ENCODE measurements at places on chromosomes 6 and 20.

GRCh38 chr6:101605874-101606273, 212.4 kb downstream of the GRIK2 start:
- no peak for DNase-seq

- no peak for DNase-seq
Measured at GRCh38 chr6:31502586-31502985, 4.6 kb downstream of the MICB start.

DNA sequence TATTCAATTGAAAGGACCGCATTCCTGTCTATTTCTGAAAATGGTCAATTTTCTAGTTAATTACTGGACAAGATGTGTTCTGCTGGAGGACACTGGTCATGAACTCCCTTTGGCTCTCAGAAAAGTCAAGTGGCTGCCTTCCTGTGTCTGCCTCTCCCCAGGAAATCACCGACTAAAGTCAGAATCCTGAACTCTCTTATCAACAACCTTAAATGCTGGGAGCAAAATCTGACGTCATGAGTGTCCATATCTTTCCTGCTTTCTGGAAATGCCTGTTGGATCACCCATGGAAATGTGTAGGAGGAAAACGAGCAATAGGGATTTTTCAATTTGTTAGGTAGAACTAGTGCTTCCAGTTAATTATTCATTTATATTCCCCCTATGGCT, 53.5 kb upstream of the PLCB1 start:
- no peak for DNase-seq

GRCh38 chr6:27800731-27801373, 111.3 kb downstream of the OR2B2 start:
- DNase-seq: no peak

GRCh38 chr6:236519-236918, 55.8 kb upstream of the DUSP22 start:
- no peak for DNase-seq

- DNase-seq: no peak
Measured at GRCh38 chr6:19167251-19167650, 669.9 kb upstream of the ID4 start.

GRCh38 chr6:44733868-44734267, 346.4 kb downstream of the CDC5L start:
- DNase-seq: no peak

DNA sequence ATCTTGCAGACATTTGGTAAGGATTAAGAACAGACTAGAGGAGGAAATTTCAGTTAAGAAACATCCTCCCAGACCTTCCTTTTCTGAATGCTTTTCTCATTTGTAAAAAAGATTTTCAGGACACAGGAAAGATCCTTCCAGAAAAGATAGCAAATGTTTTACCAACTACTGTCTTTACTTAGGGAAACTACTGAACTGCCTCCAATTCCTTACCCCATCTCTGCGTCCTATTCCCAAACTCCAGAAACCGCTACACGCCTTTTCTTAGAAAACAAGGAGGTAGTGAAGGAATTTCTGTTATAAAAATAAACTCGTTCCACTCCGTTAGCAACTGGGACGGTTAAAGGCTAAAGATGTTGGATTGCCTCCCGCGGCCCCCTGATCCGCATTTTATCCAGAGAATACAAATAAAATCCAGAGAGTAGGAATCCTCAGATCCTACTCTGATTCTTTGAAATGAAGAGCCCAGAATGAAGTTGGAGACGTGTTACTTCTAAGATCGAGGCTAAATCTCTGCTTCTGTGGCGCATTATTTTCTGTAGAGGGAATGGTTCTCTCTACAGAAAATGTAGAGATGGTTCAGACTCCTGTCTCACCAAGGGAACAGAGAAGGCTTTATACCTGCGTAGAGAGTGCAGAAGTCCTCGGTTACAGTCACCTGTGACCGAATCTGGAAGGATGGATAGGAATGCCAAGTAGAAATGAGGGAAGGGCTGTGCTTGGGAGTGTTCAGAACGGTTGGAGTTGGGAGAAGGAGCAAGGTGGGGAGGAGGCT, 133.0 kb downstream of the GPX5 start:
- DNase-seq: no peak

DNA sequence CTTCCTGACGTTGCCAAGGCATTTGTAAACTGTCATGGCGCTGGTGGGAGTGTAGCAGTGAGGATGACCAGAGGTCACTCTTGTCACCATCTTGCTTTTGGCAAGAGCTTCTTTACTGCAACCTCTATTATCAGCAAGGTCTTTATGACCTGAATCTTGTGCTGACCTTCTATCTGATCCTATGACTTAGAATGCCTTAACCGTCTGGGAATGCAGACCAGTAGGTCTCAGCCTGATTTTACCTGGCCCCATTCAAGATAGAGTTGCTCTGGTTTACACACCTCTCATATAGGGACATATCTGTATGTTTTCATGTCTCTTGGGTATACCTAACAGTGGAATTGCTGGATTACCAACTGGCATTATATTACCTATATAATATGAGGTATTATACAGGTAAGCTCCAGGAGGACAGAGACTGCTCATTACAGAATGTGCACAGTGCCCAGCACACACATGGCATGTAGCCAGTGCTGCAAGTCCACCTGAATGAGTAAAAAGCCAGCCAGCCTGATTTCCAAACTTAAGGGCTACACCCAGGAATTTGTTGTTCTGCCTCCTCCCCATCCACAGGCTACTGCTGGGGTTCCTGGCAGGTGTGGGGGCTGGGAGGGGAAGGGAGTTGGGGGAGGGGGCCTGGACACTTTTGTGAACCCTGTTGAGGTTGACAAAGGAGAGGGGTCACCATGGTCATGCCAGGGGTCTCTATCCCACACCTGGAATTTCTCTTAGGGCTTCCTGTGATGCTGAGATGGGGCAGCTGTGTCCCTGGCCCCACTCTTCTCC, 35.2 kb upstream of the BLCAP start:
- DNase-seq: no peak

- no peak for DNase-seq
Measured at GRCh38 chr20:47144463-47144862, 212.0 kb downstream of the ZMYND8 start.

- no peak for DNase-seq
Measured at GRCh38 chr20:14696478-14696877, 359.1 kb upstream of the FLRT3 start.

DNA sequence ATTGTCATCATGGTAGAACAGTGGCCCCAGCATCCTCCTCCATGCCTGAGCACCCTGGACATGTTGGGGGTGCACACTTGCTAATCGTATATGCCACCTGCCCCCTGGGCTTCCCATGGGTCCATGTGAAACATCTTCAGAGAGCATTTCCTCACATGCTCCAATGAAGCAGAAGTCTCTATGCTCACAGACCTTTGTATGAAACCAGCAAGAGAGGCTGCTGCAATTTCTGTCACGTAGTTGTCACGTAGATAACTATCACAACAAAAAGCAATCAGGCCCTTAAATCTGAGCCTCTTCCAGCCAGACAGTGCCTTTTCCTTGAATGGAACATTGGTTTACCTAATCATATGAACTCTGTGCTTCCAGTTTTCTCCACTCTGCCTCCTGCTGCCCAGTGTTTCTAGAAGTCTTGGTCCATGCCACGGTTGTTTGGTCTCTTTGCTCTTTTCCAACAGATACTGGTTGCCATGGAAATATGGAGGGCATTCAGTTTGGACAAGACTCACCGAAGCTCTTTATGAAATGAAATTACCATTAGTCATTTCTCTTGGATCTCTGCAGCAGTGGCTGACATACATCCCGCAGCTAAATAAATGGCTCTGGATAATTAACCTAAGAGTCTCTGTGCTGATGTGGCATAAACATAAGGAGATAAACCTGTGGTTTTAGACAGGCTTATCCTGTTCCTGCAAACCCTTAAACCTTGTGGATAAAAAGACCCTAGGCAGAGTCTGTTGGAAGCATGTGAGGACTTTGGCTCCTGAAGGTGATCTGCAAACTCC, 172.8 kb upstream of the SYNDIG1 start:
- DNase-seq: no peak

GRCh38 chr20:22285555-22285954, 298.8 kb downstream of the FOXA2 start:
- no peak for DNase-seq

DNA sequence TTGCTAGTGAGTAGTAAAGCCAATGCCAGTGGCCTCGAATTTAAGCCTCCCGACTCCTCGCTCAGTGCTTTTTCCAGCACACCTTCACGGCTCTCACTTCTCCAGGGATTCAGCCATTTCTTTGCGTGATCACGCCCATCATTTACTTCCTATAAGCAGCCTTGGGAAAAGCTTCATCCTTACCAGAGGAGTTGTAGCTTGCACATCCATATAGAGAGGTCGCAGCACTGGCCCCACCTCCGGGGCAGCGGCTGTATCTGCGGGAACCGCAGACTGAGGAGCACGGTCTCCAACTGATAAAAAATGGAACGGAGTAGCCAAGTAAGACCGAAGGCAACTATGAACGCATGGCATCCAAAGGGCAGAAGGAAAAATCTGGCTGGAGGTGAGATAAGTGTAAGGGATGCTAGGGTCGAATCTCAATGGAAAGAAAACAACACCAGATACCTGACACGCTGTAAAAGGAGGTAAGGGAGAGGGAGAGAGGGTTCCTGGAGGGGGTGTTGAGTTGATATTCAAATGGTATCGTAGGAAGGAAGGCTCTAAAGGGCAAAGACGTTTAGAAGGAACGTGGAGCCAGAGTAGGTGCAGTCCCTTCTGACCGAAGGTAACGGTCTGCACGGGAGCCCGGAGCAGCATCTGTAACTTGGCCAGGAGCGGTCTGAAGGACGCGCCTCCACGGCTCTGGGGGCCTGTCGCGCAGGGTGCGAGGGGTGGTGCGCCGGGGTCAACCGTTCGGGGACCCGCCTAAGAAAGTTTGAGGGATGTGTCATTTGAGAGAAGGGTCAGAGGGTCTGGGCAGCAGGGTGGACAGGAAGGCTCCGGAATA, 640 bp downstream of the NFS1 start:
- DNase-seq: no peak

GRCh38 chr20:63642527-63643247, 10.5 kb downstream of the STMN3 start:
- DNase-seq: no peak

DNA sequence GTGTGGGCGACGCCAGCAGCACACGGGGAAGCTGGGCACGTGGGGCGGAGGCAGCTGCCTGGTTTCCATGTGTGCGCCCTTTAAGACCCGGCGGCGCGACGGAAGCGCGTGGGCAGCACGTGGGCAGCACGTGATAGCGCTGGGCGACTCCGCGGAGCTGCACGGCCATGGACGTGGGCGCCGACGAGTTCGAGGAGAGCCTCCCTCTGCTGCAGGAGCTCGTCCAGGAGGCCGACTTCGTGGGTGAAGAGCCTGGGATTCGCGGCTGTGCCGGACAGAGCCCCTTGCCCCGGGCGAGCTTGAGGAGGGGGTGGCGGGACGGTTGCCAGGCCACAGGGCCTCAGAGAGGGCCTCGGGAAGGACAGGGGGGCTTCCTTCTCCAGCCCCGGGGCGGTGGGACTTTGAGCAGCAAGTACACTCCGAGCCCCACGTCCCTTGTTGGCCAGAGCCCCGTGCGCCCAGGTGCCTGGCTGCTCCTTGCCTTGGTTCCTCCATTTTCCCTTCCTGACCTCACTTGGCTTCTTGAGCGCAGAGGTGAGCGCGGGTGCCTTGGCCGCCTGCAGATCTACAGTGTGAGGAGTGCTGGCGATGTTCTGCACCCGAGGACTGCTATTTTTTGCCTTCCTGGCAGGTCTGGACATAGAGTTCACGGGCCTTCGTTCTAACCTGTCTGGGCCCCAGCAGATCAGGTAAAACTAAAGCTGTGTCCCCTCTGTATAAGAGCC, at the start of gene PNLDC1:
TSS of gene PNLDC1 (plus strand) at position 136 of the 725 bp plus-strand sequence. CDS start at position 168, 32 bp downstream.
- DNase-seq: no peak

GRCh38 chr20:17940224-17940971, 28.2 kb downstream of the SNX5 start:
- DNase-seq: no peak

GRCh38 chr6:149055195-149055899, 262.2 kb upstream of the TAB2 start:
- no peak for DNase-seq

GRCh38 chr6:90110971-90111370, 185.7 kb downstream of the BACH2 start:
- DNase-seq: peak; percentile 47

GRCh38 chr20:22282696-22283095, 301.7 kb downstream of the FOXA2 start:
- no peak for DNase-seq

DNA sequence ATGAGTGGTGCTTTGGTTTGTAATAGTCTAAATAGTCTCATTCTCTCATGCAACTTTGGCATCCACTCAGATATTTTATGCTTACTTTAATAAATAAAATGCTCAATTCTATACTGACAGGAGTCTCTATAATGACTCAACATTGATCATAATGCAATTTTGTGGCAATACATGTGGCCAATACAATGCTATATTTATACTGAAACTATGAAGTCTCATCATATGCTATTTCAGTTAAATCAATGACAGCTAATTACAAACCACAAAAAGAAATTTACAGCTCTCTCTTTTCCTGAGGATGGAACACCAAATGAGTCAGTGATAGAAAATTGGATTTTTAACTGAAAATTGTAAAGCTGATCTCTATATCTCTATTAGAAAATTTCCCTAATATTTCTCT, 77.1 kb downstream of the WASF1 start:
- DNase-seq: no peak

- DNase-seq: no peak
Measured at GRCh38 chr6:123925350-123925749, 121.7 kb downstream of the NKAIN2 start.

GRCh38 chr6:116059713-116060571, 749 bp downstream of the FRK start:
- no peak for DNase-seq

DNA sequence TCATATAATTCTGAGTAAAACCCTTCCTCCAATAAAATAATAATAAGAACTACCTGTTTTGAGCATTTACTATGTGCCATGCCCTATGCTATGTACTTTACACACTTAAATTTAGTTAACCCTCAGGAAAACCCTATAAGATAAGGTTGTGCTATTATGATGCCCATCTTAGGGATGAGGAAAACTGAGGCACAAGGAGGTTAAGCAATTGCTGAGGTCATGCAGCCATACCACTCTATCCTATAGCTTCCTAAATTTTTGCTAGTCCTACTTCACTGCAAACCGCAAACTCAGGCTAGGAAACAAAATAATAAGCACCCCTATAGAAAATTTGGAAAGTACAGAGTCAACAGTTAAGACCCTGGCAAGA, 38.9 kb upstream of the GFOD1 start:
- no peak for DNase-seq

DNA sequence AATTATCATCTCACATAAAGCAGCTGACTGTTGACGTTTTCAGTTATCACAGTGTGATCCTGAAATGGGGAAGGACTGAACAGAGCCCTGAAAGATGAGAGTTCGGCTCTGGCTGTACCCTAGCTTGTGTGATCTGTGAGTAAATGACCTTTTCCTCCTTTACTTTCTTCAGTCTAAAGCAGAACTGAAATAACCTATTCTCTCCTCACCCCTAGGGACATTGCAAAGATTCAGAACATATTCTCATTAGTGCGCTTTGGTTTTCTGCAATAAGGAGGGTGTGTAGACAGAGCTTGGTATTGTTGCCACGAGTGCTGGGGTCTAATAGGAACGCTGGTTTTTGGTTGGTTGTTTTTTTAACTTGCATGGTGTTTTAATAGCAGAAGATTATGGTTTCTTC, 16.7 kb downstream of the FARS2 start:
- no peak for DNase-seq

- DNase-seq: no peak
Measured at GRCh38 chr6:15417811-15418210, 171.9 kb downstream of the JARID2 start.
